Activated CD4-positive, CD25-positive, alpha-beta regulatory T cell treated with anti-CD3 and anti-CD28 coated beads, Interleukin-2, amount 50 U/mL, for 24 hours (primary cell): ENCODE measurements at places on chromosomes 13 and 19.

GRCh38 chr13:42247883-42248282 lies 24.1 kb upstream of the AKAP11 start:
- ATAC-seq: no peak

- no peak for ATAC-seq
These were observed 111.2 kb upstream of the SGCG start for GRCh38 chr13:23069566-23069965.

- no peak for ATAC-seq
These were observed 206.8 kb upstream of the IPO5 start for GRCh38 chr13:97746649-97747048.

GRCh38 chr13:37701972-37702371 lies 103.4 kb upstream of the POSTN start:
- no peak for ATAC-seq
